ENCODE measurements at places on chromosomes 1 and 21.

DNA sequence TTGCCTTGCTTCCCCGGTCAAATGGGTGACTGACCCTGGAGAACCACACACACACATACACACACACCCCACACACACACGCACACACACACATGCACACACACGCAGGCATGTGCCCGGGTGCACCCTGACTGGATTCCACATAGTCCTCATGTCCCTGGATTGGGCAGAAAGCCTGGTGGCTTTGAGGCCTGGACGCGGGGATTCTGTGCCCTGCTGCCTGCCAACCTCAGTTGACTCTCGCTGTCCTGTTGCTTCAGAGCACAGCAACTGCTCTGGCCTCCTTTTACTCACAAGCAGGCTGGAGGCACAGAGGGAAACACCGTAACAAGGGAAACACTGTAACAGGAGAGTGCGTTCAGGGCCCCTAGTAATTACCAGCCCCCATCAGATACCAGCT, 6.4 kb downstream of the RORC start:
- no peak for DNase-seq

DNA sequence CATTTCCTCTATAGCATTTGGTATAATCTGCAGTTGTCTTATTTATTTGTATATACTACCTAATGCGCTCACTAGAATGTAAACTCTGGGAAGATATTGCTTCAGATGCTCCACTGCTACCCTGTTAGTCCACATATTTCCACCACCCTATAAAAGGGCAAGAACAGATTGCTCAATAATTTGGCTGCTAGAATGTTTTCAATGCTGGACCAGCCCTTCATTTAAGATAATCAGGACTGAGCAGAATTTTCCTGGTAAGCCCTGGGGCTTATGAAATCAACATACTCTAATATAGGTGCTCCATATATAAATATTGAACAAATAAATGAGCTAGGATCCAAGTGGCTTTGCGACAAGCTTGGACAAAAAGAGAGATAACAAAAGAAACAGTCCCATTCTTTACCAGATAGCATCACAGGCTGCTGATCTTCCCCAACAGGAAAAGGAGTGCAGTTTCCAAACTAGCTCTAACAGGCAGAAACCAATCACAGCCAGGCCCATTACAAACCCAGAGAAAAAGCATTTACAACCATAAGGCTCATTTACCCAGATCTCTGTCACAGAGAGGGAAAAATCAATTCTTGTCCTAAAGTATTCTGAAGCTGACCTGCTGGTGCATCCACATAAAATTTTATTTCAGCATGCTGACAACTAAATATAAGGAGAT, 8.3 kb downstream of the BCAR3 start:
- no peak for DNase-seq

- DNase-seq: no peak
Measured at GRCh38 chr1:63907051-63907450, 133.2 kb downstream of the ROR1 start.

- DNase-seq: peak; percentile 69
Measured at GRCh38 chr1:227378871-227379554, 60.7 kb upstream of the CDC42BPA start.

DNA sequence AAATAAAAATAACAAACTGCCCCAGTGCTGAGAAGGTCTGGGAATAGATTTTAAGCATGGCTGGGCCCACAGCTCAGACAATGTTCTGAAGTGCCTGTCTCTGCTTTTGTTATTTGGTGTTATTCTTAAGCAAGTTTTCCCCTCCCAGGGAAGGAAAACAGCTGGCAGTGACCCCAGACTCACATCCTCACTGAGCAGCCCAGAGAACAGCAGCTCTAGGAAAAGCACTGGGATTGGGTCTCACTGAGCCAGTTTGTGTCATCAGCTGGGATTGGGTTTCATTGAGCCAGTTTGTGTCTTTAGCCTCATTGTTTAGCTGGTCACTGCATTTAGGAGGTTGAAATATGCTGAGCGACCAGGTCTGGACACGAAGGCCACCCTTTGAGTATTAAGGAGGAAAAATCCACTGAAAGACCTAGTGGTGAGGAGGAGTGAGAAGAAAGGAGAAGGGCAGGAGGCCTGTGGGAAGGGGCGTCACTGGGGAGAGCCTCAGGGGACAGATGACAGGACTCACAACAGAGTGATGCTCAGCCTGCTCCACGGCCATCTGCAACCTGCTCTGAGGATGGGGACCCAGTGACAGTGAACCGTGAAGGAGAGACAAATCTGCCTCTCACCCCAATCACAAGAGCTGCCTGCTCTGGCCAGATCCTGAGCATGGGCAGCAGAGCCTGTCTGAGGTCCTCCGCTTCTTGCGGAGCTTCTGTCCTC, 103.8 kb downstream of the TOMM20 start:
- DNase-seq: no peak

GRCh38 chr1:168585191-168585590, 8.8 kb downstream of the XCL1 start:
- DNase-seq: peak; percentile 69

DNA sequence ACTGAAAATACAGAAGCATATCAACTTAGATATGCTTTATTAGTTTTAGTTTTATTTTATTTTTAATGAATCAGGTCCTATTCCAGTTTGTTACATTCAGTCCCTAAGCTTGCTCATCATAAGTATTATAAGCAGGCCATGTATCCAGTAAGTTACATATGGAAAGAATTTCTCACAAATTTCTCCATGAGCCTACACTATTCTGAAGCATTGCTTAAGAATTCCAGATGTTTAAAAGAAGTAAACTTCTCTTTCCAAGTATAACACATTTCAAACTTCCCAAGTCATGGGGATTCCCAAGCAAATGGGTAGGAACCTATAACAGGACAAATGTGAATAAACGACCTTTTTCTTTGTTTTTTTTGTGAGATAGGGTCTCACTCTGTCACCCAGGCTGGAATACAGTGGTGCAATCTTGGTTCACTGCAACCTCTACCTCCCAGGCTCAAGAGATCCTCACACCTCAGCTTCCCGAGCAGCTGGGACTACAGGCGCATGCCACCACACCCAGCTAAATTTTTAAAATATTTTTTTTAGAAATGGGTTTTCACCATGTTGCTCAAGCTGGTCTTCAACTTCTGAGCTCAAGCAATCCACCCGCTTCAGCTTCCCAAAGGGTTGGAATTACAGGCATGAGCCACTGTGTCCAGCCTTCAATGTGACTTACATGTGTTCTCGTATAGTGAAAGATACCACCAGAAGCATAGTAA, 39.0 kb downstream of the ST7L start:
- no peak for DNase-seq

DNA sequence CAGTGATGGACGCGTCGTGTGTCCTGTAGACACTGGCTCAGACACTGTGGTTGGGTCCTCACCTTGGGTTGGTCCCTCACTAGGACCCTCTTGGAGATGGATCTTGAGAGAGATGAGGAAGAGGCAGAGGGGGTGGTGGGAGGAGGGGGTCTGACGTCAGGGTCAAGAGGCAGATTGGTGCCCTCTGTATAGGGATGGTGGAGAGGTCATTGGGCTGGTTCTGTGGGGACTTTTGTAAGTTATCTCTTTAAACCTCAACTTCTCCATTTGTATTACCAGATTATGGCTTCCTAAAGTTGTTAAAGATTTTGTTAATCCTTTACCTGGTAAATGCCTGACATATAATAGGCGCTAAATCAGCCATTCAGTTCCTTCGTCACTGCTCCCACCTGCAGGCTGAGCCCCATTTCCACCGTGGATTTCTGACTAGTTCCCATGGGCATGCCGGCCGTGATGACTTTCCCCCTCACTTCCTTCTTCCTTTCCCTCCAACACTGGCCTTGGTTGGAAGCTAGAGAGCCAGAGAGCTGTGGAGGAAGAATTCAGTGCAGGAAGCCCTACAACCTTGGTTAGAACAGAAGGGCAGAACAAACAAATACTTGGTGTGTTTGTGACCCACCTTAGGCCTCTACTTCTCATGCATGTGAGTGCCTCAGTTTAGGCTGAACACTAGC, 8.6 kb downstream of the H6PD start:
- no peak for DNase-seq

- no peak for DNase-seq
Measured at GRCh38 chr1:154911691-154912550, 24.6 kb downstream of the PMVK start.

GRCh38 chr21:45187646-45188045, 100.0 kb downstream of the POFUT2 start:
- peak; percentile 16 for DNase-seq

GRCh38 chr1:156226116-156226538, 13.3 kb downstream of the PMF1 start:
- no peak for DNase-seq

DNA sequence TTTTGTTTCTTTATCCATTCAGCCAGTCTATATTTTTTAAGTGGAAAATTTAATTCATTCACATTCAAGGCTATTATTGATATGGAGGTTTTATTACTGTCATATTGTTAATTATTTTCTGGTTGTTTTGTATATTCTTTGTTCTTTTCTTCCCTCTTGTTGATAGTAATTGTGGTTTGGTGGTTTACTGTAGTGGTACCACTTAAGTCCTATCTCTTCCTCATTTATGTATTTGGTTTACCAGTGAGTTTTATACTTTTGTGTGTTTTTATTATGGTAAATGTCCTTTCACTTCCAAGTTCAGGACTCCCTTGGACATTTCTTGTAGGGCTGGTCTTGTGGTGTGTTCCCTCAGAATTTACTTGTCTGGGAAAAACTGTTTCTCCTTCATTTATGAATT, 28.1 kb upstream of the PM20D1 start:
- no peak for DNase-seq

- DNase-seq: no peak
Measured at GRCh38 chr1:85596531-85596930, 16.0 kb downstream of the CCN1 start.

DNA sequence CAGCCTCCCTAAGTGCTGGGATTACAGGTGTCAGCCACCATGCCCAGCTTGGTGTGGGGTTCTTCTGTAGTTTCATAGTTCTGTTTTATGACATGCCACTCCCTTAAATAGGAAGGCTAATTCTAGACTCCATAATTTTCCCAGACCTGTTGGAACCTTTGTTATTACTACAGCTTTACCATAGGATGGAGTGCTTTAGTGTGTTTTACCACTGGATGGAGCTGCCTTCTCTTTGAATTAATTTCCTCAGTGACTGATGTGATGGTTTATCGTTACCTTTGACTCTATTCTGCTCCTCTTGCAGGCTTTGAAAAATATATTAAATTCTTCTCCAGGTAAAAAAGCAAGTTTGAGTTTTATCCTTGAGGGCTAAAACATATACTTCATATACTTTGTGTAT, 84.6 kb upstream of the NEK7 start:
- peak; percentile 28 for DNase-seq

DNA sequence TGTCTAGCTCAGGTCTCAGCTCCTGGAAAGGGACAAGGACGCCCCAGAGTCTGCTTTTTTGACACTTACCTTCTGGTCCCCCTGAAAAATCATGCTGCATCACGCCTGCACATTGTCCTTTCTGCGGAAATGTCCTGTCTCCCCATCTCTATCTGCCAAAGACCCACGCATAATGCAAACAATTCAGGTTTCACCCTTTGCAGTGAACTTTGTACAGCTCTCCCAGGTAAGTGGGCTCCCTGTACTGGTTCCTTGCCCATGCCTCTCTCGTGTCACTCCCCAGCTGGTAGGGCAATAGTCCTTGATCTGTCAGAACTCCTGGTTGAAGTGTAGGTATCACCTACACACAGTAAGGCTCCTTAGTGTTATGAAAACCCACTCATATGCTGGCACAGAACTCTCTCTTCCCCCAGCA, 102.9 kb upstream of the IRF2BP2 start:
- no peak for DNase-seq

DNA sequence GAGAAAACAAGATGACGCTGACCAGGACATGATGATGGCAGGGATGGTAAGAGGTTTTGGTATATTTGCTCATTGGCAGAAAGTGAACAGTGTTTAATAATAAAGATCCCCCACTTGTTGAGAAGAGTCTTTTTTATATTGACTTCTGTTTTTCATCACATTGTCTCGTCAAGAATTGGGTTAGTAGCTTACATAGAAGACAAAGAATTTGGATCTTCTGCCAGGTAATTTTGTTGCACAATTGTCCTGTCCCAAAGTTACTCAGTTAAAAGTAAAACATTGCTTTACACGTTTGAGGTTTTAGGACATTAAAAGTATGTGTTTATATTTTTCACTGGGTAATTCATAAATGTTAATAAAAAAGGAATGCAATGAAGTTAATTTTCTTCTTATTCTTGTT, 48.3 kb upstream of the LAMC2 start:
- DNase-seq: no peak

- no peak for DNase-seq
Measured at GRCh38 chr21:14074177-14074576, 136.6 kb downstream of the LIPI start.

DNA sequence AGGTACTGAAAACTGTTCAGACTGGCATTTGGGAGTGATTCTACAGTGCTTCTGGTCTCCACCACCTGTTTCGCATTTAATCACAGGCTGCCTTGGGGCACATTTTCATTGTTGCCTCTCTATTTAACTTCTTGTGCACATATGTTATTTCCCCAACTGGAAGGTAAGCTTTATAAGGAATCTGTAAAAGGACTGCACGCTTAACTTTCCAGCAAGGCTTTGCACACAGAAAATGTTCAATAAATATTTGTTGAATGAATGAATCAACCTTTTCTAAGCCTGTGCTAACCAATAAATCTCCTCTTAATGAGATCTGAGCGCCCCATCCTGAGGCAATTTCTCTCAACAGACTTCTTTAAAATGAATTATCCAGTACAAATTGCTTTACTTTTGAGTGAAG, 84.3 kb upstream of the ARHGAP29 start:
- DNase-seq: peak; percentile 60

- DNase-seq: no peak
Measured at GRCh38 chr1:182890927-182891610, 51.9 kb downstream of the DHX9 start.

- DNase-seq: no peak
Measured at GRCh38 chr1:52355436-52355835, 10.6 kb downstream of the CC2D1B start.

- DNase-seq: no peak
Measured at GRCh38 chr21:34170886-34171285, 97.5 kb downstream of the MRPS6 start.

GRCh38 chr1:37561133-37562132, 4.7 kb downstream of the DNALI1 start:
- no peak for DNase-seq

GRCh38 chr1:208167261-208167869, 76.8 kb downstream of the PLXNA2 start:
- no peak for DNase-seq

DNA sequence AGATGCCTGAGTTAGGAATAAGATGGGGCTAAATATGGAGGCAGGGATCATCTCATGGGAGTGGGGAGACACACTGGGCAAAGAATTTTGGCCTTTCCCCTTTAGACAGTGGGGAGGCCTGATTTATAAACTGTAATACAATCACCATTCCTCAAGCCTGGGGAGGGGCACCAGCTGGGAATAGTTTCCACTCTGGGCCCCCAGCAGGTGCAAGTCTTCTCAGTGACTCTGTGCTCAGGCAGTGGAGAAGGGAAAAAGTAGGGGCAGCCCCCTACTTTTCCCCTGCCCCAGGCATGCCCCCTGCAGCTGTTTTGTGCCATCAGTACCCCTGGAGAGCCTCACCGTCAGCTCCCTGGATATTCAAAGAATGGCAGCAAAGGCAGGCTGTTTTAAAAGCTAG, 19.1 kb downstream of the COA7 start:
- DNase-seq: no peak

All from M059J (cell line).